ENCODE measurements at places on chromosomes 16 and 17. TPM values are rescaled to one million over a fixed set of nuclear protein-coding genes. Genes with fewer than 3 reads are reported as not detected.
A peak's percentile ranks its signal among the peaks of the same experiment; 100 is the strongest.

CD79B gene
- total RNA-seq: 0.81 TPM

DNAI2 gene
- total RNA-seq: not detected

TLCD2 gene
- total RNA-seq: 4.2 TPM

GAS7 gene
- 2.4 TPM for total RNA-seq

DDX28 gene
- 5.1 TPM for total RNA-seq

MAPK7 gene
- total RNA-seq: 7.7 TPM

TBC1D3 gene
- not detected for total RNA-seq

SLC35B1 gene
- 54.5 TPM for total RNA-seq

PLEKHH3 gene
- 27.6 TPM for total RNA-seq

GRCh38 chr16:4372578-4373355, 1.1 kb downstream of the VASN start:
- DNase-seq: peak; percentile 94

DNA sequence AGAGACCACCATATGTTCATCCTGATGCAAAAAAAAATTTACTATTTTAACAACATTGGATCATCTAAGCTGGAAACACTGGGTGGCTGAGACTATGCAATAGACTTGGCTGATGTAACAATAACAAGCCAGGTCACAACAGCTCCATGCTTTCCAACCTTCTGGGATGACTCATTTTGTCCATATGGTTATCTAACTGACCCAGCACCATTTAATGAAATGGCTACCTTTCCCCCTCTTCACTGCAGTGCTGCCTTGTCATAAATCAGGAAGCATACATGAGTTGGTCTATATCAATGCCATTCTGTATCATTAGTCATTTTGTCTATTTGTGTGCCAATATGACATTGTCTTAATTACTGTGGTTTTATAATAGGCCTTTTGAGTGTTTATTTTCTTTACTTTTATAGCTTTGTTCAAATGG, 217.6 kb upstream of the KCNJ16 start:
- no peak for DNase-seq

GRCh38 chr17:39231591-39232551, 6.1 kb upstream of the STAC2 start:
- DNase-seq: no peak

GRCh38 chr16:10045291-10045775, 136.9 kb downstream of the GRIN2A start:
- no peak for DNase-seq

GRCh38 chr17:36923814-36924221, 13.5 kb upstream of the LHX1 start:
- DNase-seq: no peak

- DNase-seq: no peak
Observed at GRCh38 chr16:82108774-82109173, 61.2 kb downstream of the MPHOSPH6 start.

DNA sequence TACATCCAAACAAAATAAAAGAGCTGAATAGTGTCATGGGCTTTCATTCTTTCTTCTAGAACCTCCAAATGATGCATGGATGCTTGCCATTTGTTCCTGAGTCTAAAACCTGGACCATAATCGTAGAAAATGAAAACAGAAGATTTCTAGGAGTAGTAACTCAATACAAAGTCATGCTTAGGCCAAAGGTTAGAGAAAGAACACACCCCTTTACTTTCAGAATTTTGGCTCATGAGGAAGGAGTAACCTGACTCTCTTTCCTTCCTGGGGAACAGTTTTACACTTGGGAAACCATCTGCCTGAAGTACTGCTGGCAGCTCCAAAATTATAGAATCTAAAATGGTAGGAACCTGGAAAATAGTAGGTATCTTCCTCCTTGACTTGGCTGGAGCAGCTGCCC, 137.2 kb downstream of the SNX11 start:
- DNase-seq: no peak

DNA sequence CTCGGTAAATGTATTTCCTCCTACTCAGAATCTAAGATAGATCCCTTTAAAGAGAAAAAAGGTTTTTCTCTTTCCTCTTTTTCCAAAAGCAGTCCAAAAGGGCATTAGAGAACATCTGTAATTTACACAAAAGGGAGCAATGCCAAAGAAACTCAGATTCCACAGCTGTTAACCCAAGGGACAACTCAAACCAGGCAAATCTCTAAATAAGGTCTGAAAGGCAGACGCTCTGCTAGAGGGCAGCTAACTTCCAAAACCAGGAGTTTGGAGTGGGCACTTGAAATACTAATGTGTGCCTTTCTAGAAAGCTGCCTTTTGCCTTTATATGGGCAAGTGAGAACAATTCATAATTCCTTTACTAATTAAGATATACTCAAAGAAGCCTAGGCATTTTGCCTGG, 435.7 kb downstream of the ZFHX3 start:
- DNase-seq: no peak

DNA sequence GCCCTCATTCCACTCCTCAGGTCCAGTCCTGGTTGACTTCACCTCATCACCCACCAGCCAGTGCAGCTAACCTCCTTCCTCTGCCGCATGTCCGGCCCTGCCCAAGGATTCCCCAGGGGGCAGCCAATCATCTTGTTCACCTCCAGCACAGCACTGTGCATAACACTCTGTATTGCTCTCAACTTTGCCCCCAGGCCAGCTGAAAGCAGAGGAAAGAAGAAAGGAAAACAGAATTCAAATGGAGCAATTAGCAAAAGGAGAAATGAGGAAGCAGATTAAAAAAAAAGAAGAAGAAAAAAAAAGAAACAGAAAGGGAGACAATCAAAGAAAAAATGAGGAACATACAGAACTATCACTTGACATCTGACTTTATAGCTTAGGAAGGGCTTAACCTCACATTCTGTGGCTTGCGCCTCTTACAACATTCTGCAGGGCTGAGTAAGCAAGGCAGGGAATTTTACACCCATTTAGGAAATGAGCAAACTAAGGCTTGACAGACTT, 26.1 kb downstream of the GAS7 start:
- no peak for DNase-seq

DNA sequence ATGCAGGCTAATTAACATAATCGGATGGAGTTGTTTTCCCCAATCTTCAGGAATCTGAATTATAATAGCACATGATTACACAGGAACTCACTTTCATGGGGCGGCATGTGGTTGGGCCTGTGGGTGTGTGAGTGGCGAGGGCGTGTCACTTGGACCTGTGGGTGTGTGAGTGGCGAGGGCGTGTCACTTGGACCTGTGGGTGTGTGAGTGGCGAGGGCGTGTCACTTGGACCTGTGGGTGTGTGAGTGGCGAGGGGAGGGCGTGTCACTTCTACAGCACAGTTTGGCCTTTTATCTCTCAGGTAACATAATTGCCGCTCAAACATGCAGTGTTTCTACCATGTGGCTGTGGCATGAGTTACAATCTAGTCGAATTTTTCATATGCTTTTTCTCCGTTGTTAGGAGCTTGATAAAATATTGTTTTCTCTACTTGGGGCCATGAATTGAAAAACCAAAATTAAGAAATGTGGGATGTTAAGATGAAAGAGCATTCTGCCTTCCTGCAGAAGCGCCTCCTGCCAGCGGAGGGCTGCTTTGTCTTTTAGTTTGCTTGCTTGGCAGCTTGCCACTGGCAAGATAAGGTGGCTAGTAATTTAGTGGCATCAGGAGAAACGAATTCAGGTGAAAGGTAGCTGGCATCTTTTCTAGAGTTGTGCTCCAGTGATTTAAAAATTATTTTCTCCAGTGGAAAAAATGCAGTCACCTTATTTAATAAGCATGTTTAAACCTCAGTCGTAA, 36.2 kb downstream of the USP10 start:
- peak; percentile 84 for DNase-seq

DNA sequence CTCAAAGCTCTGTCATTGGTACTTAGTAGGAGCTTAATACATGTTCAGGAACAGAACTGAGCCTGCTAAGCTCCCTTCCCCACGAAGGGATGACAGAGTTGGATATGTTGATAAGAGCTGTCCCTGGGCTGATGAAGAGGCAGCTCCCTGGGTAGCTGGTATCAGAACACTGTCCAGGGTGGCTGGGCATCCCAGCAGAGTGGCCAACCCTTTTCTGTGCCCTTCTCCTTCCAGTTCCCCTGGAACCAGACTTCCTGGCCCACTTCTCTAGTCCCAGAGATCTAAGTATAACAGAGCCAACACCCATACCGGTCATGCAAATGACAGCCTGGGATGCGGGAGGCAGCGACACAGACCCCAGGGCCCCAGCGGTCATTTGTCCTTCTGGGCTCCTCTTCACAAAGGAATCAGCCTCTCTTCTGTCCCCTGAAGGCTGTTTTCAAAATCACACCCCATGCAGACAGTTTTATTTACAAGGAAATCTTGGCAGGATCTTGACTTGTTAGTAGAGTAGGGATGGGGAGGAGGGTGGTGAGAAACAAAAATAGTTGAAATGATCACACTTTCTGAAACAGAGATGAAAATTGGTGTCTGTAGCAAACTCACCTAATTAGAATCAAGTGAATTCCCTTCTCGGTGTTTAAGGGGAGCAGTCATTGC, 1.4 kb upstream of the RHBDL3 start:
- DNase-seq: no peak

GRCh38 chr16:47045023-47045422, 71.5 kb upstream of the DNAJA2 start:
- no peak for DNase-seq

DNA sequence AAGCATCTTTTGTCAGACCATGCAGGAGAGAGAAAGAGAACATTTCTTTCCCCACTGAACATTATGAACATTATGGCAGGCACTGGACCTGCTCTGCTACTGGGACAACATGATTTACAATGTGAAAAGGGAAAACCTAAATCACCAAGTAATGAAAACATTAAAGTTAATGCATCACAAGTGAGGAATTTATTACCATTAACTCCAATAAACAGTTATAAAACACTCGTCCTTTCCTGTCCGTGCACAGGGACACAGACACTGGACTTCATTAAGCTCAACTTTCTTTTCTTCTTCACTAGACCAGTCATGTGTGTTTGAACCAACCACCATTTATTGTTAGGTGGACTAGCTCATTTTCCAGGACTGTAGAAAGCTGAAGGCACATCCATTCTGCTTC, 95.4 kb downstream of the SNX11 start:
- DNase-seq: no peak

- DNase-seq: no peak
Observed at GRCh38 chr16:63447121-63447520, 1410.9 kb upstream of the CDH8 start.

- DNase-seq: no peak
Observed at GRCh38 chr16:51326131-51326856, 175.2 kb upstream of the SALL1 start.

GRCh38 chr16:12188061-12188934, 211.8 kb downstream of the SNX29 start:
- DNase-seq: peak; percentile 52

GRCh38 chr16:2985462-2985861, 5.2 kb upstream of the PKMYT1 start:
- no peak for DNase-seq

- no peak for DNase-seq
Observed at GRCh38 chr16:77721752-77722308, 484 bp upstream of the NUDT7 start.
